ENCODE measurements at places on chromosomes 12 and 14.

GRCh38 chr12:121893961-121894460 lies 5.4 kb downstream of the PSMD9 start:
- no peak for DNase-seq

DNA sequence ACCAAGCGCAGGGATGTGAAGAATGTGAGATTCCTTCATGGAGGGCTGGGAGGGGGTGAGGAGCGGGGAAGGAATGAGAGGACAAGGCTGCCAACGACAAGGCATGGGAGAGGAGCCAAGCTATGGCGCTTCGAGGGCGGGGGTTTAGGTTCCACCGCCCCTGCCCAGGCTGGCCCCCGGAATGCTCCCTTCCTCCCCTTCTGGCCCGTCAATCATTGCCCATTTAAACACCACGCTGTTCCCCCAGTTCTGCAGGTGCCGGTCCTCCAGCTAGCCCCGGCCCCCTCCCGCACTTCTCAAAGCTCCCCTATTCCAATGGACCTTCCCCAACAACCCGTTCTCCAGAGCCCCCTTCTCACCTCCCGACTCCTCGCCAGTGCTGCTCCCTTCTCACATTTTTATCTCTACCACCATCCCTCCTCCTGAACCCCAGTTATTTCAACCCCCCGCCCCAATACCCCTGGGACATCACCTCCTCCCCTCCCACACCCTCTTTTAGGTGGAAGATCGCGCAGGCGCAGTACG lies 428 bp downstream of the RNF41 start:
- DNase-seq = peak; percentile 88

GRCh38 chr12:124452576-124453331 lies 114.7 kb downstream of the NCOR2 start:
- peak; percentile 68 for DNase-seq

GRCh38 chr12:110677206-110677911 lies 11.6 kb downstream of the HVCN1 start:
- no peak for DNase-seq

GRCh38 chr12:65965358-65965757 lies 141.1 kb downstream of the HMGA2 start:
- no peak for DNase-seq

DNA sequence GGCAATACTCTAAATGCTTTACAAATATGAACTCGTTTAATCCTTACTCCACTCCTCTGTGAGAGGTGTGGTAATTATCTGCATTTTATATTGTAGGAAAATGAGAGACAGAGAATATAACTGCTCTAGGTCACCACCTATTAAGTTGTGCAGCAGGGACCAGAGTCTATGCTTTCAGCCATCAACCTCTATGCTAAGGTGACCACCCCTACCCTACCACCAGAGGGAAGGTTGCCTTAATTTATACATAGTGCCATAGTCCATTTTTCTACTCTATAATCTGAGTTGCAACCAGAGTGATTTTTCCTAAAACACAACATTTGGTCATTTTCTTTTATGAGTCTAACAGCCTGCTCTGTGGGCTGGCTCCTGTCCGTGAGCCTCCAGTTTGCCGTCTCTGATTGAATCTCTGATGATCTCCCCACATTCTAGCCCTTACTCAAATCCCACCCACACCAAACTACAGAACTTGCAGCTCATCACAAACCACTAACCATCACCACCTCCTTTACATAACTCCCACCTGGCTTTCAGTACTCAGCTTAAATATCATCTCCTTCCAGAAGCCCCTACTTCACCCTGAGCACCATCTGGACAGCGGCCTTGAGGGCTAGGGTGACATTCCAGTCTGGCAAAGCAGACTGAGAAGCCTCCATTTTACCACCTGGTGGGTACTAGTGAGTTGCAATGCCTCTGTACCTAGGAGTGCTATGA lies 126.6 kb downstream of the PPM1H start:
- DNase-seq = no peak

DNA sequence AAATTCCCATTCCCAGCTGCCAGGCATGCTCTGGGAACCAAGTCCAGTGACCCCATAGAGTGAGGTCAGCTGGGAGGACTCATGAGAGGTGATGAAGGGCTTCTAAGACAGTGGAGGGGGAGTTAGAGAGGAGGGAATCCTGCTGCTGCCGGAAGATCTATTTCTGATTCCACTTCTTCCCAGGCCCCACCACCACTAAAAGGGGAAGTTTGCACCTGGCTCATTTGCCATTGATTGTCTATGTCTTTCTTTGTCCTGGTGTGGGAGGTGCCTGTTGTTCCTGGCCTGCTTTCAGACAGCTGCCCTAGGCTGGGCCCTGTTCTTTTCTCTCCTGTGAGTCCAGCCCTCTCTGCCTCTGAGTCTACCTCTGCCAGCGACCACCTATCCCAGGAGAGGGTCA lies 3.0 kb upstream of the KRT6A start:
- DNase-seq = no peak

All from tibial artery (tissue), 4 donors.